ENCODE measurements at places on chromosomes 12 and 14.
A peak's percentile ranks its signal among the peaks of the same experiment; 100 is the strongest.

GRCh38 chr14:67268426-67269150, 27.4 kb downstream of the PALS1 start:
- DNase-seq = no peak

DNA sequence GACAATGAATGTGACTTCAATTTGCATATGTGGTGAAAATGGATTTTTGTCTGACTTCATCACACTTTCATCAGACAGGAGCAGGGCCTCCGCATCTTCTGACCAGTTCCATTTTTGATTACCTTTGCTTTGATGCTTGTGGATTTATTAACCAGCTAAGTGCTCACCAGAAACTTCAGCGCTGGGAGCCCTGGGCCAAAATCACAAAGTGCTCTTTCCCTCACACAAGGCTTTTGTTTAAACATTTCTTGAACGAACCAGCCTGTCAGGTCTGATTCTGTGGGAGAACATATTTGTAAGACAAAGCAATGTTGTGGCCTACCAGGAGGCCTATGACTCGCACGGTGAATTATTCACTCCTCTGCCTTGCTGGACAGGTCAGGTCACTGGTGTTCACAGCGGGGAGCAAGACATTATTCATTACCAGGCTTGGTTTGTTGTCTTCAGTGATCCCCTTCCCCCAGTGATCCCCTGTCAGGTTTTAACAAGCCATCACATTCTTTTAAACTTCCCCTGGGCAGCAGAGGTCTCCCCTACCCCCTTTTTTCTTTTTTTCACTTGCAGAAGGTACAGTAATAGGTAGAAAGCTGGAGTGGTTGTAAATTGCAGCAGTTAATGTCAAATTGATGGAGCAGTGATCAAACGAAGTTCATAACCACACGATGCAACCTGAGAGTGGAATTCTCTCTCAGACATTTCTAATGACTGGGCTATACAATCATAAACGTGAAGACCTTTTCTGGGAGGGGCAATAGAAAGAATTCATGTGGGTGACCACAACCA, 167.5 kb upstream of the PRICKLE1 start:
- no peak for DNase-seq

DNA sequence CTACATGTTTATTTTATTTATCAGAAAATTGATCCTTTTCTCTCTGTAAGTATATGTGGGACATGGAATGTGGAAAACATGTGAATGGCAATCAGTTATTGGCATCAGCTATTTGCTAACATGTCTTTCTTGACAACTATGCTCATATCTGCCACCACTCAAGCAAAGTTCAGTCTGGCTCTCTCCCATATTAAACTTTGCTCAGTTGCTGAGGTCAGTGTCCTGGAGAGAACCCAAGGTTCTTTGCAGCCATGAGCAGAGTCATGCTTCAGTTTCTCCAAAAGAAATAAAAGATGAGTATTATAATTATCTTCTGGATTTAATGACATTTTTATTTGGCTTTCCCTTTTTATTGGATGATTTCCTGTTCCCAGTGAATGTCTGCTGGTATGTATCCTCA, 42.6 kb downstream of the A2M start:
- DNase-seq = no peak

DNA sequence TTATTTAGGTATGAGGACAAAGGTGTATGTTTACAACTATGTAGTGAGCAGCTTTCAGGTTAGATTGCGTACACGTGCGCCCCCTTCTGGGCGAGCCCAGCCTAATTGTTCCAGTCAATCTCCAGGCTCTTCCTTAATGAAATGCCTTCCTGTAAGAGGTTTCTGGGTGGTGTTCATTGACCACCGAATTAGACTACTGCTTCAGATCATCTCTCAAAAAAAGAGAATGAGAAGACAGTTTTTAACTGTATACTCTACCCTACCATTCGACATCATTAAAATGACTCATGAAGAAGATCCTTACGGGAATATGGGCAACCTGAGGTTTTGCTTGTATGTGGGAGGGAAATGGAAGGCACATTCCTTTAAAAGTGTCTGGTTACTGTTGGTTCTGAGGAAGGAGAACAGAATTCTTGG, 2.1 kb downstream of the LUM start:
- peak; percentile 83 for DNase-seq

- no peak for DNase-seq
These were observed 402.3 kb downstream of the NUAK1 start for GRCh38 chr12:105736498-105736897.

- DNase-seq = no peak
These were observed 161.1 kb downstream of the PIWIL1 start for GRCh38 chr12:130498589-130499385.

DNA sequence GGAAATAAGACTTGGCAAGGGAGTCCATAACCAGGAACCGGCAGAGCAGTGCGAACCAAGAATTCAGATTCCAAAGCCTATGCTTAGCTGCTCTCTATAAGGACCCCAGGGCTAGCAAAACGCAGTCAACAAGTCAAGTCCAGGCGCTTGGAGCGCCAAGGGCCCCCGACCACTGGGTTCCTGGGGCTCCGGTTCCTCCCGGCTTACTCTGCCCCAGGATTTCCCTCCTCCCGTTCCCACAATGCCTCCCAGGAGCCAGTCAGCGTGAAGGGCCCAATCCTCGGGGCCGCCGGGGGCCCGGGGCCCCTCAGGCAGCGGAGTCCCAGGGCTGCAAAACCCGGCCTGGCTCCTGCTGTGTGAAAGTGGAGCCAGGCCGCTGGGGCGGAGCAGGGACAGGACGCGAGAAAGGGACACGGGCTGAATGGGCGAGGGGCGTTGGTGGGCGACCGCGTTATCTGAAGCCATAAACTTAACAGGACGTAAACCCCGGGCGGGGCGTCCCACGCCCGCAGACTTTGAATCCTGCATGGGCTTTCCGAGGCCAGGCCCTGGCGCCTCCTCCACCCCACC, 1.5 kb downstream of the KRT8 start:
- peak; percentile 17 for DNase-seq

- no peak for DNase-seq
These were observed 191.5 kb upstream of the PRKD1 start for GRCh38 chr14:30118992-30119640.

- no peak for DNase-seq
These were observed 110.4 kb downstream of the DAD1 start for GRCh38 chr14:22478670-22479069.

DNA sequence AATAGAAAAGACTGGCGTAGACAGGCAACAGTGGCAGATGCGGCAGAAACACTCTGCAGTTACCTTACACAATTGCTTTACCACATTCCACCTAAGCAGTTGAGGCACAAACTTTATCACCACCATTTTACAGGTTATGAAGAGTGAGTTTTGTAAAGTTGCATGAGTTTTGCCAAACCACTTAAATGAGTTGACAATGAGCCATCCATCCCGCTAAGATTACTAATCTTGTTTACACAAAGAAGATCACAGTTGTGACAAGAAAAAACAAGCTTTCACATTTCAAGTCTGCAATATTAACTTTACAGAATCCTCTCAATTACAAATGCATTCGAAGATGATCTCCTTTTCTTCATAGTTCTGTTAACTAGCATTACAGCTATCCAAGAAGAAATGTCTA, 1.8 kb downstream of the TMCC3 start:
- no peak for DNase-seq

DNA sequence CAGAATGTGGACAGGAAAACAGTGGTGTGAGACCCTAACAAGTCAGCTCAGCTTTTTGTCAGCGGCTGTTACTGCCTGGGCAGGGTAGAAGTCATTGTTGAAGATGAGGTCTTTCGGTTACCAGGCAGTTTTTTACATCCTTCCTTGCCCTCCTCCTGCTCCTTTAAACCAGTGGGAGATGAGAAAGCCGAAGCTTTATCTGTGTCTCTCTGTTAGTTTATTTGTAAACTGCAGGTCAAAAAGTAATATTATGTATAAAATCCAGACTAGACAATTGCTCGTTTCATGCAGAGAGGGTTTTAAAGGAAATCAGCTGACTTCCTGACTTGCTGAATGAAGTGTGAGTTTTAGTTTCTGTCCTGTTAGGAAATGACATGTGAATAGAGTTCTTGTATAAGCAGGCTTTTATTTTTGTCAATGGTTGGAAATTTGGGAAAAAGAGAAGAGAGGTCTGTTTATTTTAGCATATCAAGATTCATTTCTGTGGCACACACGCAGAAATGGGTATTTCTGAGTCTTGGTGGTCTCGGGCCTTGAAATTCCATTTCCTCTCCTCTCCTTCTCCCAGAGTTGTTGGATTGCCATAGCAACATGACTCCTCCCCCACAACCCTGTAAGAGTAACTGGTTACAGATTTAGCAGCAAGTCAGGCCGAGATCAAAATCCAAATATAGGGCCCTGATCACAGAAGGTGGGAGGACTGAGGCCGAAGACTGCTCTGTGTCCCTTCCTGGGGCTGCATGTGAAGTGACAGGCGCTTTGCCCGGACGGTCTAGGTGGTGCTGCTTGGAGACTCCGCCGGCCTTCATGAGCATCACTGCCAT, 60.8 kb downstream of the SAMD4A start:
- no peak for DNase-seq

GRCh38 chr12:116821291-116821690, 60.0 kb downstream of the HRK start:
- no peak for DNase-seq

DNA sequence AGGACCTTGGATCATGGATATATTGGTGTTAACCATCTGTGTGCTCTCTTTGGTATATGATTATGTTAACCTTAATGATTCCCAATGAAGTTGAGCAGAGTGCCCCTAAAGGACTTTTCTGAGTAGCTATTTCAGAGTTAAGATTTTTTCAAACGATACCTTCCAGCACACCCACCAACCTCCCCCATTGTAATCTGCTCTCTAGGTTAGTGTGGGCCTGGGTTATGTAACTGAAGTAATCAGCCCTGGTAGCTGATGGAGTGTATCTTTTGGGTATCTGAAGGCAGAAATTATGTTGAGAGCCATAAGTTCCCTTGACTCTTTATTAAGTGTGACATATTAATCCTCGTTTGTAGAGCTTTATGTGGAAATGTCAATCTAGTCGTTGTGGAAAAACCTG, 47.6 kb upstream of the RNU6-8 start:
- no peak for DNase-seq

- no peak for DNase-seq
These were observed 42.0 kb upstream of the BMAL2 start for GRCh38 chr12:27290501-27291168.

GRCh38 chr12:109744986-109745942, 31.6 kb downstream of the FAM222A start:
- DNase-seq = no peak

GRCh38 chr12:79925492-79925891, 9.4 kb downstream of the PPP1R12A start:
- no peak for DNase-seq

DNA sequence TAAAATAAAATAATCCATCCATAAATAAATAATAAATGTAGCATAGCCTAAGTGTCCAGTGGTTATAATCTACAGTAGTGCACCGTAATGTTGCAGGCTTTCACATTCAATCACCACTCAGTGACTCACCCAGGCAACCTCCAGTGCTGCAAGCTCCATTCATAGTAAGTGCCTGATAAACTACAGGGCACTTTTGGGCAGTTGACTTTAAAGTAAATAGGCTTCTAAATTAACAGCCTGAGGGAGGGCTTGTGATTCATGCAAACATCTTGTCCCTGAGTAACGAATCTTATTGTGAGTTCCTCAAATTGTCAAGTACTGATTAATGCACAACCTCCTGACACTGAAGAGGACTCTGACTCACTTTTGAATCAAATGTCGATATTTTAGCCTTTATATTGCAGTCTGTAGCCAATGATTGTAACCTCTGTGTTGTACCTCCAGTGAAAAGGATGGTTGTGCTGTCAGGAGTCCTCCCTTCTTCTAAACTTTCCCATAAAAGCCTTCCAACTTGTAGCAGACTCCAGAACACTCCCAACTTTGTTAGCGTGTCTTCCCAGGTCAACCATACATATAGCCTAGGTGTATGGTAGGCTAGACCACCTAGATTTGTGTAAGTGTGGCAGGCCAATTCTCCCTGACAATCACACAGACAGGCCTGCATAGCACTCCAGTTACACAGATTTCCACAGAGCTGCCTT, 55.0 kb upstream of the BICD1 start:
- DNase-seq = no peak

DNA sequence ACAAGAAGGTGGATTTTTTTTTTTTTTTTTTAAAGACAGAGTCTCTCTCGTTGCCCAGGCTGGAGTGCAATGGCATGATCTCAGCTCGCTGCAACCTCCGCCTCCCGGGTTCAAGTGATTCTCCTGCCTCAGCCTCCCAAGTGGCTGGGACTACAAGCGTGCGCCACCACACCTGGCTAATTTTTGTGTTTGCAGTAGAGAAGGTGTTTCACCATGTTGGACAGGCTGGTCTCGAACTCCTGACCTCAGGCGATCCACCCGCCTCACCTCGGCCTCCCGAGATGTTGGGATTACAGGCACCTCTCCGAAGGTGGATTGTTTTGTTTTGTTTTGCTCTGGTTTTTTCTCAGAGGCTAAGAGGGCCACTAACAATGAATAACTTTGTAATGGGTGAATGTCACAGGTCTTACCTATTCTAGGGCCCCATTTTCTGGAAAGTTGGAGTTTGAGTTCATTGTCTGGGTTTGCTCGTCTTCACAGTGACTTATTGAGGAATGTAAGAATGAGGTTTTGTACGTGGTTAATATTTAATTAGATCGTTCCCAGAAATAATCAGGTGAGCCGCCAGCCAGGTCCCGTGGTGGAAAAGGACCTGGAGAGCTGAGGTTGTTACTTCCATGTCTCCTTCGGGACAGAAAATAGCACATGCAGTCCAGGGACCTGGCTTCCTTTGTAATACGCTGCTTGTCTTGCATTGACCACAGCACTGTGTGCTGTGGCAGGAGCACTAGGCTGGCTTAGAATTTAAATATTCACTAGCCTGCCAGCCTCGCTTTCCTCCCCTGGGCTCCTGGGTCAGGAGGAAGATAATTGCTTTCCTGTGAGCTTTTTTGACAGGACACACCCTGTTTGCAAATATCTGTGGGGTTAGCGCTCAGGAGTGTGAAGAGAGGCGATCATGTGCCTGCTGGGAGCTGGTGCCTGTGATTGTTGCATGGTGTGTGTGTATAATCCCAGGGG, 2.3 kb downstream of the HIP1R start:
- no peak for DNase-seq

DNA sequence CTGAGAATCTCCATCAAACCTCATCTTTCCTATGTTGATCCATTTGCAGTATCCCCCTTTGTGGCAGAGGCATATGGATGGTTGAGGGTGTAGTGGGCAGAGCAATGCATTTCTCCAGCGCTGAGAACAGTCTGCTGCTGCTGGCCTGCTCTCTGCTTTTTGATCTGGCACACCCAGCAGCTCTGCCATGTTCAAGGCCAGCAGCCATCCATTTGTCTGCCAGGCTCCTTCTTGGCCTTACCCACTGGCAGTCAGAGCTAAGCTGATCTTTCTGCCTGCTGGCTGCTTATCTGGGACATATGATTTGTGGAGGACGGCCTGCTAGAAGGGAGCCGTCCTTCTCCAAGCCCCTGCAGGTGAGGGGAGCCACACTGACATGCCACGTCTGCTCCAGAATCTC, 17.0 kb downstream of the NPC2 start:
- DNase-seq = no peak

All from tibial nerve (tissue), 4 donors.